ENCODE measurements at places on chromosomes 2 and 18.

DNA sequence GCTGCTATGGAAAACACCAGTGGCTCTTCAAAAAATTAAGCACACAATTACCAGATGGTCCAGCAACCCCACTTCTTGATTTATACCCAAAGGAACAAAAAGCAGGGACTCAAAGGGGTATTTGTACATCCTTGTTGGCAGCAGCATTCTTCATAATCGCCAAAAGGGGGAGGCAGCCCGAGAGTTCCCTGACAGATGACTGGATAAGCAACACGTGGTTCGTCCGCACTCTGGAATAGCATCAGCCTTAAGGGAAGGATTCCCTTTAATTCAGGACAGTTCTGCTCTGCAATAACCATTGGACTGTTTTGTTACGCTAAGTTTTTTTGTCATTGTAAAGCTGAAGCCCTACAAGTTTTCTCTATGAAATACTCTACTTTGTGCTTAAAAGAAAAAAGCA lies 76.7 kb upstream of the TWIST2 start:
- no peak for DNase-seq

DNA sequence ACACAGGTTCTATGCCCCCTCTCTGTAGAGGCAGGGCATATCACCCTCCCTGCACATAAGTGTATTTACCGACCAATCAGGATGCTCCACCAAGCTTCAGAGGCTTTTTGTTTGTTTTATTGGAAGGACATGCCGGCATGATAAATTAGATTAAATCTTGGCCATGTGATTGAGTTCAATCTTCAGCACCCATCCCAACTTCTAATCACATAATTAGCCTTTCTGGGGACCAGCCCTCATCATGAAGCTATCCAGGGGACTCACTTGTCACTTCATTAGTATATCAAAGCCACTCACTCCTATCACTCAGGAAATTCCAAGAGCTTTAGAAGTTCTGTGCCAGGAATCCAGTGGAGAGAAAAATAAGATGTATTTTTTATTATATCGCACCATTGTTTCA lies 158.6 kb upstream of the SYT4 start:
- no peak for DNase-seq

DNA sequence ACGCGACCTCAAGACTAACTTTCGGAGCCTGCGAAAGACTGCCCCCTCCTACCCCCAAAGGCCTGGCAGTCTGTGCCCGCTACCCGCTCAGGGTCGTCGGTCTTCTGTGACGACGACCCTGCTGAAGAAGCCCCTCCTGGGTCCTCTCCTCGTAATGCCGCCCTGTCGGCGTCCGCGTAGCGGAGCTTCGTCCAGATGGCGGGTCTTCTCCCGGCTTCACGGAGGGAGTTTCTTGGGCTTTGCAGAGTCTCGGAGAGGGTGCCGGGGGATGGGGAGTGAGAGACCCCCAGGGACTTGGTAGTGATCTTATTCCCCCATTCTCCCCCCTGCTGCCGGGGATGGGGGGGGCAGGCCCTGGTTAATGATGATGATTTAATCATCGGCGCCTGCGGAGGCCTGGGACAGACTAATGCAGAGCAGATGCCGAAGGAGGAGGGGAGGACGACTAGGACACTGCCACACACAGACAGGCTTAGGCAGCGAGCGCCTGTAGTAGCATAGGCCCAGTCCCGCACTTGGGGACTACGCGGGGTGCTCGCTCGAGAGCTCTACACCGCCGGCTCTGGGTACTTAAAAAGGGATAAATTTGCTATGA lies 528 bp upstream of the PCGF1 start:
- DNase-seq: no peak

DNA sequence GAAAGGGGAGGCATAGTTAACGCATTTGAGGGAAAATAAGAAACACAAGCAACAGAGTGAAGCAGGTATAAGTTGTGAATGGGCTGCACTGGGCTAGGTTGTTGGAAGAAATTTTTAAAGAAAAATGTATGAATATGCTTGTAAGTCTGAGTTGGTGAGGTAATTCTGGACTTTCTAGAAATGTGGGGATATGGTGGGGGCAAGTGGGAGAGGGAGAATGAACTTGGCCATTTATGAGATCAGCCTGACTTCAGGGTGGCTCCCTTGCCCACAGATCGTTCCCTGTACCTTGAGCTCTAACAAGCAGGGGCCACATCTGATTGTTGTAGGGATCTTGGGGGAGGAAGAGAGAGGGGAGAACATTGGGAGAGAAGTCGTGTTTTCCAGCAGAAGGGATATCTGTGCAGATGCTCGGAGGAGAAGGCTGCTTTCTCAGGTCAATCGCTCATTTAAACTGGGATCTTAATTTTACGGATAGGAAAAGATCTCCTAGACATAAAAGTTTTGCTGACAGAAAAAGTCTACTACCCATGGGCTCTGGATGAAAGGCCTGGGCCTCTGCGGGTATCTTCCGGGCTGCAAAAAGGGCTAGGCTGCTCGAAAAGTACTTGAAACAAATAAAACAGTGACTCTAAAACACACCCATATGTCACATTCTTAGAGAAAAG lies 42.5 kb upstream of the FZD5 start:
- DNase-seq: no peak

DNA sequence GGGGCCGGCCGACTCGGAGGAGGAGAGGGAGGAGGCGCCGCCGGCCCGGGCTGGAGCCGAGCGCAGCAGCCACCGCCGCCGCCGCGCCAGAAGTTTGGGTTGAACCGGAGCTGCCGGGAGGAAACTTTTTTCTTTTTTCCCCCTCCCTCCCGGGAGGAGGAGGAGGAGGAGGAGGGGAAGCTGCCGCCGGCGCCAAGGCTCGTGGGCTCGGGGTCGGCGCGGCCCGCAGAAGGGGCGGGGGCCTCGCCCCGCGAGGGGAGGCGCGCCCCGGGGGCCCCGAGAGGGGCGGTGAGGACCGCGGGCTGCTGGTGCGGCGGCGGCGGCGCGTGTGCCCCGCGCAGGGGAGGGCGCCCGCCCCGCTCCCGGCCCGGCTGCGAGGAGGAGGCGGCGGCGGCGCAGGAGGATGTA lies 316 bp downstream of the CRIM1 start:
- no peak for DNase-seq

GRCh38 chr2:16194530-16194929 lies 254.2 kb downstream of the MYCN start:
- no peak for DNase-seq
